ENCODE measurements at places on chromosomes 11 and 22.

GRCh38 chr22:43092085-43092484, 2.9 kb upstream of the TTLL1 start:
- no peak for DNase-seq

- no peak for DNase-seq
Observed at GRCh38 chr11:115896084-115896483, 391.9 kb upstream of the CADM1 start.

DNA sequence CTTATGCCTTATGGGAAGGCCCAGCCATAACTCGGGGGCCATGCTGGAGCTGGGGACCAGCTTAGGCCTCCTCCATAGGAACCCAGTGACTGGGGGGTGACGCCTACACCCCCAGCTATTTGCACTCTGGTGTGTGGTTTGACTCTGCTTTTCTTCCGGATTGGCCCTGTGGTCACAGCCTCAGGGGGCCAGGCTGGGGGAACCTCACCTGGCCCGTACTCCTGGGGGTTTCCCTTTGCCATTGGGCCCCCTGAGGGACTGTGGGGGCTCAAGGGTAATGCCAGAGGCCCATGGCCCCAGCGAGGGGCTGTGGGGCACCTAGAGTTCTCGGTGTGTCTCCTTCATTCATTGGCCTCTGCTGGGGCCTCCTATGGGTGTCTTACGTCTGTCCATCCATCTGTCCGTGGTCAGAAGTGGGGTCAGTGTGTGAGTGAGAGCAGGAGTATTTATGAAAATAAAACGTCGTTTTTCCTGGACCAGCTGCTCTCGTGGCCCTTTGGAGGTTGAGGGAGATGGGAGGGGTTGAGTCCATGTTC, 6.3 kb upstream of the SH3BP1 start:
- DNase-seq = peak; percentile 37

DNA sequence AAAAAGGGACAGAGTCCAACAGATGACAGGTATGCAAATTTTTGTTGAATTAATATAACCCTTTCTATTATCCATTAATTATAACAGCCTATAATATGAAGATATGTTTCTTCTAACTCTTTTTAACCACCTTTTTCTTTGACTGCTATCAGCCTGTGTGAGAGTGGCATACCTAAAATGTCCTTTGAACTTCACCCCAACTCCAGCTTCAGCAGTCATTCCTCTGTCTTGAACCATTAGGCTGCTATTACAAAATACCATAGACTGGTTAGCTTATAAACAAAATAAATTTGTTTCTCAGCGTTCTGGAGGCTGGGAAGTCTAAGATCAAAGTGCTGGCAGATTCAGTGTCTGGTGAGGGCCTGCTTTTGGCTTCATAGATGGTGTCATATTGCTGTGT, 564.6 kb upstream of the FAT3 start:
- no peak for DNase-seq

- no peak for DNase-seq
Observed at GRCh38 chr11:119808407-119809185, 79.6 kb upstream of the NECTIN1 start.

GRCh38 chr11:25943777-25944661, 387.9 kb upstream of the ANO3 start:
- DNase-seq = no peak

DNA sequence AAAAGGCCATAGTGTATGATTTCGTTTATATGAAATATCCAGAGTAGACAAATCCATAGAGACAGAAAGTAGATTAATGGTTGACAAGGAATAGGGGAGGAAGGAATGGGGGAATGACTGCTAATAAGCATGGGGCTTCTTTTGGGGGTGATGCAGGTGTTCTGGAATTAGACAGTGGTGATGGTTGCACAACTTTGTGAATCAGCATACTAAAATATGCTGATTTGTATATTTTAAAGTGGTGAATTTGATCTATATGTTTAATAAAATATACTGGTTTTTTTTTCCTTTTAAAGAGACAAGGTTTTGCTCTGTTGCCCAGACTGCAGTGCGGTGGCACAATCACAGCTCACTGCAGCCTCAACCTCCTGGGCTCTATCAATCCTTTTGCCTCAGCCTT, 6.5 kb upstream of the HORMAD2 start:
- no peak for DNase-seq

DNA sequence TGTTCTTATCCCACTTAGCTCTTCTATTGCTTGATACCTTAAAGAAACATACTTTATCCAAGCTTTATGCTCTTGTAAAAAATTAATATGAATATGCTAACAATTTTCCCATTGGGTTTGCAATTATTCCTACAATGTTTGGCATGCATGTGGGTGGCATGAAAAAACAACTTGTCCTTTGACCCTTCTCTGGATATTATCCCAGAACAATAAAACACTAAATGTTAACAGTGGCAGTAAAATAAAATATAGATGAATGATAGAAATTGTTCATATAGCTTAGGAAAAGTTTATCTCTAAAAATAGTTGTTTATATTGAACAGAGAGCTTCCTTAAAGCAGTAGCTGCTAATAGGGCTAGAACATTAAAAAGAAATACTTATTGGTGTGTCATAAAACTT, 860.5 kb upstream of the LRRC4C start:
- no peak for DNase-seq

GRCh38 chr22:48393041-48393370, 1434.7 kb downstream of the BRD1 start:
- no peak for DNase-seq

DNA sequence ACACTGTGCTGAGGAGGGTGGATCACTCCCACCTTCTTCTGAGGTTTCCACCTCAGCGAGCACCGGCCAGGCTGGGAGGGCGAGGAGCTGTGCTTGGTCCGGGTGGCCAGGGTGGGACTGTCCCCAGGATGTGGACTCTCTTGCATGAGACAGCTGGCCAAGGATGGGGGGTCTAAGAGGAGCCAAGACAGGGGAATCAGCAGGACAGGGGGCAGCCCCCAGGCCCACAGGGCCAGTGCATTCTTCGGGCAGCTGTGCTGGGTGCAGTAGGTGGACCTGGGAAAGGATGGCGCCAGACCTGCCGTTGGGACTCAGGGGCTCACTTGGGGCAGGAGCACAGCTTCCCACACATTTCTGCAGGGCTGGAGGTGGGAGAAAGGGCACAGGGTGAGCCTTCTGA, 9.5 kb downstream of the APOBEC3A start:
- DNase-seq = no peak

DNA sequence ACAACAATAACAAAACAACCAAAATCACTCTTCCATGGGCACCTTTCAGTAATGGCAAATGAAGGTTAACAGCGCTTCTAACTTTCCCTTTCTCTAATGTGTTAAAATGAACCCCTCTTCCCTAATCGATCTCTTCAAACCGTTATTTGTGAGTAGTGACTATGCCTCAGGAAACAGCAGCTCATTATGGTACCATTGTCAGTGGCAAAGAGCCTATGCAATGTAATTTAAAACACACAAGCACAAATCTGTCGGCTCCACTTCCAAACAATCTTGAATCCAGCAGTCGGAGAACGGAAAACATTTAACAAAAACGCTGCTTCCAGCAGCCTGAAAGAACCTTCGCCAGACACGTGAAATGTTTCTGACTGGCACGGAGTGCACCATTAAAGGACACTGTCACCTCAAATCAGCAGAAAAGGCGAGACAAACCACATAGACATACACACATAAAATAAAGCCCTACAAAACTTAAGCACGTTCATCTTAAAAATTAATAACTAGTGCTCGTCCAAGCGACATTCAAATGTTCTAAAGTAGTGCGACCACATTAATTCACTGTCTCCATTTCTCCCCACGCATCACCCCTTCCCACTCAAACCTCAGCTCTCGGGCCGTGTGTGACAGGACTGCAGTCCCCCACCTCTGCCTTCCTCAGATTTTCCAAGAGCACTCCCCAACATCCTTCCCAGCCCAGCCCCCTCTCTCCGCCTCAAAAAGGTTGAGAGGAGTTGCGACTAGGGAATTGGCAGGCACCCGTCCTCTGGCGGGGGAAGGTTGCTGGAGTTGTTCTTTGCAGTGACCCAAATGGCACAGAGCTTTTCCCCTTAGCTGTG, 748 bp downstream of the RAB30 start:
- DNase-seq = no peak

DNA sequence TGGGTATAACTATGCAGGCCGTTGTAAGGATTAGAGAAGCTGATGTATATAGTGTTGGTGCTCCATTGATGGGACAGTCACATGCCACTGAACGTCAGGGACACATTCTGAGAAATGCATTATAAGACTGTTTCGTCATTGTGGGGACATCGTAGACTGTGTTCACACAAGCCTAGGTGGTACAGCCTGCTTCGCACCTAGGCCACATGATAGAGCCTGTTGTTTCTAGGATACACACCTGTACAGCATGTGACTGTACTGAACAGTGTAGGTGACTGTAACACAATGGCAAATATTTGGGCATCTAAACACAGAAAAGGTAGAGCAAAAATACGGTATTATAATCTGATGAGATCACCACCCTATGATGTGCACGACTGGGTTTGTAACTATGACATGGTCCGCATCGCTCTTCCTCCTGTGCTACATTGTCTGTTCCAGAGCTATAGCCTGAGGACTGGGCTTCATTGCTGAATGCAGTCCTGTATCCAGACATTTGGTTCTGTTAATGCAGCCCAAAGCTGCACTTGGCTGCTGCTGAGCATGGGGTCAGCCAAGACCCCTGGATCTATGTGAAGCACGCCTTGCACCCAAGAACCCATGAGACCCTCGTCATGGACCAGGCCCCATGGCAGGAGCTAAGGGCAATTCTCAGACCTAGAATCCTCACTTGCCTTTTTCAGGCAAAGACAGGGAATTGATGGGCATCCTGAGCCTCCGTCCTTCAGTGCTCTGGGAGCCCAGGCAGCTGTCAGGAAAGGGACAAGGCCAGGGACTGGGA, 51.1 kb upstream of the THY1 start:
- no peak for DNase-seq

- DNase-seq = no peak
Observed at GRCh38 chr11:11338304-11338703, 14.7 kb downstream of the CSNK2A3 start.

DNA sequence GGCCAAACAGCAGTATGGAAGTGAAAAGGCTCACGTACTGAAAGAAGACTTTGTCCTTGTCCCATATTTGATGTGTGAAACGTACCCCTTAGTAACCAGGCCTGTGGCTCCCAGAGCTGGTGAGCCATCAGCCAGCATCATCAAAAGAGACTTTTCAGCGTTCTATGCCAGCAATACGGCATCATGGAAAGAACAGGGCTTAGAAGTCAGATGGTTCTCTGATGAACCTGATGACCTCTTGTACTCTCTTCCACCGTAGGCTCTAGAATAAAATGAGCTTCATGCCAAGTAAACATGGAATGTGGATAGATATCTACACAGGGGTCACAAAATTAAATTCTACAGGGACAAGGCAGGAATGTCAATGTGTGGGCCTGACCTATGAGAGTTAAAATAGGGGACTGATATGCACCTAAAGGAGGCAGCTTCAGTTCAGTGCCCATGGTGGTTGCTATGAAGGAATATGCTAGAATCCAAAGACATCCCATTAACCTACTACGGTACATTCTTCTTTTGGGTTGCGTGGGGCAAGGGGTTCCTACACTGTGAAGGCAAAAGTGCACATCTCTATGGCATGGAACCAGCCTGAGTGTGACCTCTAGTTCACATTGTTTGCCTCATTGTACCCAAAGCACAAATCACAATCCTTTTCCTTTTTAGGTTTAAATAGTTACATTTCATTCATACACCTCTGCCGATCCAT, 130.6 kb downstream of the ETS1 start:
- no peak for DNase-seq
